ENCODE measurements at places on chromosomes 12 and 14.

DNA sequence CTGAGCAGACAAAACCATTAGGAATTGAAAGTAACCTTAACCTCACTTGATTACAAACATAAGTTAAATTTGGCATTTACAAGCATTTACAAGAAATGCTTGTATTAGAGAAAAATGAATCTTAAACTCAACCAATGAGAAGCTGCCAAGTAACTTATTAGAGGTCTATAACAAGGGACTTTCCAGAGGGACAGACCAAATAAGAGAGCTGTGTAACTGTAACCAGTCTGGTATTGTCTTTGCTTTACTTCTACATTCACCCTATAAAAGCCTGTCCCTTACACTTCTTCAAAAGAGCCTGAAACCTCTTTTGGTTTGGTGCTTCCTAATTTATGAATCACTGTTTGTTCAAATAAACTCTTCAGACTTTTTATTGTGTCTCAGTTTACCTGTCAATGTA is 450.0 kb upstream of the FAR2 start:
- DNase-seq = no peak

DNA sequence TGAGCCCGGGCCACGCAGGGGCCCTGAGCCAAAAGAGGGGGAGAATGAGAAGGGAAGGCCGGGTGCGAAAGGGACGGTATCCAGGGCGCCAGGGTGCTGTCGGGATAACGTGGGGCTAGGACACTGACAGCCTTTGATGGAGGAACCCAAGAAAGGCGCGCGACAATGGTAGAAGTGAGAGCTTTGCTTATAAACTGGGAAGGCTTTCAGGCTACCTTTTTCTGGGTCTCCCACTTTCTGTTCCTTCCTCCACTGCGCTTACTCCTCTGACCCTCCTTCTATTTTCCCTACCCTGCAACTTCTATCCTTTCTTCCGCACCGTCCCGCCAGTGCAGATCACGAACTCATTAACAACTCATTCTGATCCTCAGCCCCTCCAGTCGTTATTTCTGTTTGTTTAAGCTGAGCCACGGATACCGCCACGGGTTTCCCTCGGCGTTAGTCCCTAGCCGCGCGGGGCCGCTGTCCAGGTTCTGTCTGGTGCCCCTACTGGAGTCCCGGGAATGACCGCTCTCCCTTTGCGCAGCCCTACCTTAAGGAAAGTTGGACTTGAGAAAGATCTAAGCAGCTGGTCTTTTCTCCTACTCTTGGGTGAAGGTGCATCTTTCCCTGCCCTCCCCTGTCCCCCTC is 3.0 kb downstream of the SSTR1 start:
- no peak for DNase-seq

DNA sequence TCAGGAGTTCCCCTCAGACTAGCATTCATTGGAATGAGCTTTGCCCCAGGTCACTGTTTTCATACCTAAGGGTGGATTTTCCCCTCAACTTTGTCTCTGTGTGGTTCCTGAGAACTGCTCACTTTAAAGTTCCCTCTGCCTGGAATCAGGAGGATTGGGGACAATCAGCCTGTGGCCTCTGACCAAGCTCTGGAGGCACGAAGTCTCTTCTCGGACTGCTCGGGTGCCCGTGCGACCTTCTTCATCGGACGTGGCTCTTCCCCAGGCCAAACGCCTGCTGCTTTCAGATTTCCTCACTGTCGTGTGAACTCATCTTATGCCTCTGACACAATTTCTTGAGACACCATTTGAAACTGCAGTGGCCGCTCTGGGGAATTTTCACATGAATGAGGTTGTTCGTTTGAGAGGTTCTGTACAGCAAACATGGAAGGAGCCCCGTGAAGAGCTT is 153.7 kb upstream of the PZP start:
- DNase-seq = no peak

DNA sequence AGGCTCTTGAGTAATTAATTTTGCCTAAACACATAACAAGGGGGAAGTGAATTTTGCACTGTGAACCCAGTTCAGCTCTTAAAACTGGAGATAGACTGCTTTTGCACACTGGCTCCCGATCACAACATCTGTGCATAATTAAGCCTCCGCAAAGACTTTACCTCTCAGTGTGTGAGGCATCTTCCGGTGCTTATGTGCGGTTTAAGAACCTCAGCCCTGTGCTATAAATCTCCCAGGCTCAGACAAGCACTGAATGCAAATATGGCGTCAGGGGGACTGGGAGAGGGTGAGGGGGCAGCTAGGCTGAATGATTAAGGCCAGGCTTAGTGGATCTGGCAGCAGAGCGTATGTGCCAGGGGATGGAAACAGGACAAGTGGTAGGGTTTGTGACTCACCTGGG is 103.3 kb downstream of the ADCK1 start:
- no peak for DNase-seq

DNA sequence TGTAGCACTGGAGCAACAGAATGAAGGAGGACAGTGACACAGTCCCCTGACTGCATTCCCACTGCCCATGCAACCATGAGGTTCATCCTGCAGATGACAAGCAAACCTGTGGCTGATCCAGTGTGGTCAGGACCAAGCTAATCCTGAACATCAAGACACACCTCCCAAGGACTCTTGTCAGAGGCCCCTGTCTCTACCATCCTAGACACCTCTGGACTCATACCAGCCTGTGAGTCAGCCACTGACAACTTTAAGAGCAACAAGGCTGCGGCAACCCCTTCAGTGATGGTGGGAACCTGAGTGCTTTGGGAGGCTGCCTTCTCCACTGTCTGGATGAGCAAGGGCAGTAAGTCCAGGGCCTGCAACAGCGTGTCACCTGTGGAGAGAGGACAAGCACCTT is 24.6 kb downstream of the GCN1 start:
- DNase-seq = no peak

GRCh38 chr14:68726093-68726695 is 66.7 kb downstream of the ZFP36L1 start:
- no peak for DNase-seq

GRCh38 chr14:30243805-30244204 is 315.2 kb upstream of the G2E3 start:
- no peak for DNase-seq

DNA sequence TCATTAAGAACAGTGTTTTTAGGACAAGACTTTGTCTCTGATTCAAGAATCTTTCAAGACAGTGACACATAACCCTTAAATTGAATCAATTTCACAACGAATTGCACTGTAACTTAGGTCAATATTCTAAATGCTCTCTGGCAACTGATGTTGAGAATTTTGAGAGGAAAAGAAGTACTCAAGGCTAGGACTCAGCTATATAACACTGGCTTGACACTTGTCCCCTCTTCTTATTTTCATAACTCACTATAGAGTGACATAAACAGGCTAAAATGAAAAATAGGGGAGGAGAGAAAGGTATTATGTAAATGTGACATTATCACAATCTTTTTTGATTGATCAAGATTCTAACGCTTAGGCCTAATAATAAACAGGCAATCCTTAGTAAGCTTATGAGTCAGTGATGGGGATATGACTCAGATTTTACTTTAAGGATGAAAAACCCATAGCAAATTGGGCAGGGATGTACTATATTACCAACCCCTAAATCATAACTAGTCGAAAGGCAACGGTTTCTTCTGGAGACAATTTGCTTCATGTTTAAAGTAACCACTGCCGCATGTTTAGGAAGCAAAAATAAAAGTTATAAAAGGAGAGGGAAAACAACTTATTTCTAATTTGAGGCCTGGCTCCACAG is 10.9 kb downstream of the BTG1 start:
- no peak for DNase-seq
